Left lobe of liver (tissue), 2 donors: ENCODE measurements at places on chromosomes 1 and 21. TPM values are rescaled to one million over a fixed set of nuclear protein-coding genes. Genes with fewer than 3 reads are reported as not detected.

DNA sequence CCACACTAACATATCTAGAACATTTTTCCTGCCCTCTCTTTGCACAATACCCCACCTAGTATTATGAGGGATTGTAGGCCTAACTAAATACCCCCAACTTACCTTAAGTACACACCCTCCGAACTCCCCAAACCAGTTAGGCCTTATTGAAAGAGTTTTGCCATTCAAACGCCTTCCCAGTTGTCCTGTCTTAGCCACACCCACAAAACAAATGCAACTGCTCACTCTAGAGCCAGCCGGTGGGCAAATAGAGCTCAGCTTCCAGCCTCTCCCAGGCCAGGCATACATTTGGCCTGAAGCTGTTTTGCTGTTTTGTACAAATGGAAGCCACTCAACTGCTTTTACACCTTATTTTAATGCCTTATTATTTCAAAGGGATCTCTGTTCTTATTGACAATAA is 224.2 kb upstream of the RUNX1 start:
- DNase-seq: no peak

- no peak for DNase-seq
These were observed 499.2 kb downstream of the OMA1 start for GRCh38 chr1:58047265-58047858.

GRCh38 chr1:226004396-226004795 is 5.3 kb upstream of the SDE2 start:
- DNase-seq: no peak

- DNase-seq: no peak
These were observed 31.8 kb downstream of the SLC2A1 start for GRCh38 chr1:42926879-42927242.

DNA sequence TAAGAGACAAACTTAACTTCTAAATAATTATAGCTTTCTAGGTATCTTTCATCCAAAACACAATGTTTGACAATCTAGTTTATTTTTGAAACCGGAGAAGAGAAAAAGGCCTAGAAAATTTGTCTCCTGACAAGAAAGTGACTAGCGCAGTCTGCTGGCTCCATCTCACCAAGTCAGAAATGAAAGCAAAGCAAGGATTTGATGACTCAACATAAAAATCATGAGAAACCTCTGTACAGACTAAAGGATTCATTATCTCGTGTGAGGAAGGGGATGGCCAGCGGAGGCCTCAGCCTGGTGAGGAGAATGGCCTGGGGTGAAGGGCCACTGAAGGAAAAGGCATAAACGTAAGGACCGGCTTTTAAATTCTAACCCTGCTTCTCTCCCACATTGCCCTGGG is 20.0 kb upstream of the TSNAX start:
- DNase-seq: no peak

ZSWIM5 gene
- total RNA-seq: 0.33 TPM

DNA sequence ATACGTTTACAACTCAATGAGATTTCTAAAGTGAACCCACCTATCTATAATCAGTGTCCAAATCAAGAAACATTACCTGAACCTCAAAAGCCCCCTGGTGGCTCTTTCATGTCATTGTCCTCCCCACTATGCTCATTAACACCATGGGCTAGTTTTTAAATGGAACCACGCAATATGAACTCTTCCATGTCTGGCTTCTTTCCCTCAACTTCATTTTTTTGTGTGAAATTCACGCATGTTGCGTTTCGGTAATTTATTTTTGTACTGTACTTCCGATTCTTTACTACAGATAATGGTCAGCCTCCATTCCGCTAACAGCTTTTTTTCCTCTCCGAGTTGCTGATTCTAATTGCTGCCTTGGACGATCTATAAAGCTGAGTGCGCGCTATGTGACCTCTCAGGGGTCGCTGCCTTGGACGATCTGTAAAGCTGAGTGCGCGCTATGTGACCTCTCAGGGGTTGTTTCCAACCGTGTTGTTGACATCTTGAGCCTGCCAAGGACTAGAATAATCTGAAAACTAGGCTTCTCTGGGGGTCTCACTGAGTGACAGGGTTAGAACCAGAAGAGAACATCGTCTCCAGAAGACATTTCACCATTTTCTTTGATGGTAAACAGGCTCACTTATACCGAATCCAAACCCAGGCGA is 1.1 kb upstream of the CACYBP start:
- DNase-seq: peak; percentile 55

GRCh38 chr1:174800876-174801275 is 198.9 kb upstream of the CACYBP start:
- DNase-seq: no peak

LMX1A gene
- not detected for total RNA-seq

- DNase-seq: no peak
These were observed 8.8 kb downstream of the PGLYRP4 start for GRCh38 chr1:153339802-153340201.

DNA sequence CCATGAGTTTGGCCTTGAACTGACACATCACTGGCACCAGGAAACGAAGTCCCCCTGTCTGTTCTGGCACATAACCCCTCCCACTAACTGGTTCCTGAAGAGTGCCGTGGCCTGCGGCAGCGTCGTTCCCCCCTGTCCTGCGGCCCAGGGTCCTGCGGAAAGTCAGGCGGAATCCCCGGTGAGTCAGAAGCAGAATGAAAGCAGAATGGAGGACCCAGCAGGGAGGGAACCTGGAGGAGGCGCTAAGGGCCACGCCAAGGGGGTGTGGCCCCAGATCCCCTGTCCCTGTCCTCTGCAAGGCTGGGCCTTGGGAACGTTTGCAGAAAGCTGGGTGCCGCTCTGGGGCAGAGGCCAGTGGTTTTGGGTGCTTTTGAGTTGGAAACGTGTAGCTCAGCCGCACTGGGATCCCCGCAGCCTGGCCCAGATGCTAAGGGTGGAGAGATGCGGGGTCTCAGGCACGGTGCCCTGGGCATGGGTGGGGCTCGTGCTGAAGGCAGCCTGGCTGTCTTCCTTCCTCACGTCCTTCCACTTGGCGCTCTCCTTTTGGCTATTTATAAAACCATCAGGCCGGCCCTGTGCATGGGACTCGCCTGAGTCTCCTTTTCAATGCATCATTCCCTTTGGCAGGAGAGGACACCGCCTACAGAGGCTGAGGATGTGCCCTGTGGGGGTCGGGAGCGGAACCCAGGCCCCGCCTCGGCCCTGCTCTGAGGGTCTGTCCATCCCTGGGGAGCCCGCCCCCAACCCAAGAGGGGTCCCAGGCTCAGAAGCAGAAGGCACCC is 36.2 kb downstream of the TP73 start:
- no peak for DNase-seq

MCOLN3 gene
- 0.05 TPM for total RNA-seq

GRCh38 chr1:90417126-90417525 is 300.0 kb downstream of the BARHL2 start:
- DNase-seq: no peak

- no peak for DNase-seq
These were observed 4.5 kb downstream of the PATJ start for GRCh38 chr1:61746813-61747212.

SIKE1 gene
- 24.3 TPM for total RNA-seq

DNA sequence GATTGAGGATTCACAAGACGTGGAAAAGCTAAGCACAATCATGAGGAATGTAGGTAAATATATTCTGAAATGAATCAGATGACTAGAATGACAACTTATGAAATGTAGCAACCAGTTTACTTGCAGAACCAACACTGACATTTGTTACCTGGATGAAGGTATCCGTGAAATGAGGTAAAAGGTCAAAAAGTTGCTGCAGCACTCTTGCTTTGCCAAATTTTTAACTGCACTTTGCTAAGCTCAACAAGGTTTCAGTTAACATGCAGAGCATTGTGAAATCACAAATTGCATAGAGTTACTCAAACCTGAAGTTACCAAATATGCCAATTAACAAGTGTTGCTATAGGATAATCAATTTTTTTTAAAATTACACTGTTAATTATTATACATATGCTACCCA is 1280.1 kb downstream of the KCNT2 start:
- DNase-seq: peak; percentile 46

DNA sequence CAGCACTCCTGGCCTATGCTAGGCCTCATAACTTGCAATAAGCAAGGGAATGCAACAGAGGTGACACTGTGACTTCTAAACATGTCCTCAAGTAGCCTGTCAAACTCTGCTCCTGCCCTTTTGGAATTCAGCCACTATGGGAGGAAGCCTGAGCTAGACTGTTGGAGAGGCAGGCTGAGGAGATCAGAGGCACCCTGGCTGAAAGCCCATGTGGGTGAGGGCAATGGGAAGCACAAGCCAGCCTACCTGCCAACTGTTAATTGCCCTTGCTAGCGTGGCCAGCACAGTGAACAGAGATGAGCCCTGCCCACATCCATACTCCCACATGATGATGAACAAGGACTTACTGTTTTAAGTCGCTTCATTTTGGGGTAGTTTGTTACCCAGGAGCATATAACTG is 17.7 kb downstream of the GNB1 start:
- DNase-seq: peak; percentile 84

- DNase-seq: no peak
These were observed 44.2 kb downstream of the PRRX1 start for GRCh38 chr1:170707959-170708655.

DNA sequence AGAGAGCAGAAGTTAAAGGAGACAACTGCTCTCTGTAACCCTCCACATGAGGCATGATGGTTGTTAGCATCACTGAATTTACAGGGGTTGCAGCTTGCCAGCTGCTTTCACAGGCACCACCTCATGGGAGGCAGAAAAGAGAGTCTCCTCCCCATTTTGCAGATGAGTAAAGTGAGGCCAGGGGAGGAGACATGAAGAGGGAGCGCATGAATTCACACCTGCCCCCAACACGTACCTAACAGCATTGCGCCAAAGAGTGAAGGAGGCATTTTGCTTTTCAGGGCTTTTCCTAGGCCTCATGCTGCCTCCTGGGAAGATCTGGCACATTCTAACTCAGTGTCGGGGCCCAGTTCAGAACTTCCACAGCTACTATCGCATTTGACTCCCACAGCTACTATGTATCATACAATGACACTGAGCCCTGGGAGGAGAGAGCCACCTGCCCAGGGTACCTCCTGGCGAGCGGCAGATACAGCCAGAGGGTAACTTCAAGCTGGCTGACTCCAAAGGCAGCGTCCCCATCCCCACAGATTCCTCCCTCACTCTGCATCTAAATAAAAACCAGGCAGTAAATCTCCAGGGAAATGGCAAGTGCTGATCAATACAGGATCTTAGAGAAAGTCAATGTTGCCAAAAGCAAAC is 34.0 kb downstream of the GLIS1 start:
- no peak for DNase-seq

DNA sequence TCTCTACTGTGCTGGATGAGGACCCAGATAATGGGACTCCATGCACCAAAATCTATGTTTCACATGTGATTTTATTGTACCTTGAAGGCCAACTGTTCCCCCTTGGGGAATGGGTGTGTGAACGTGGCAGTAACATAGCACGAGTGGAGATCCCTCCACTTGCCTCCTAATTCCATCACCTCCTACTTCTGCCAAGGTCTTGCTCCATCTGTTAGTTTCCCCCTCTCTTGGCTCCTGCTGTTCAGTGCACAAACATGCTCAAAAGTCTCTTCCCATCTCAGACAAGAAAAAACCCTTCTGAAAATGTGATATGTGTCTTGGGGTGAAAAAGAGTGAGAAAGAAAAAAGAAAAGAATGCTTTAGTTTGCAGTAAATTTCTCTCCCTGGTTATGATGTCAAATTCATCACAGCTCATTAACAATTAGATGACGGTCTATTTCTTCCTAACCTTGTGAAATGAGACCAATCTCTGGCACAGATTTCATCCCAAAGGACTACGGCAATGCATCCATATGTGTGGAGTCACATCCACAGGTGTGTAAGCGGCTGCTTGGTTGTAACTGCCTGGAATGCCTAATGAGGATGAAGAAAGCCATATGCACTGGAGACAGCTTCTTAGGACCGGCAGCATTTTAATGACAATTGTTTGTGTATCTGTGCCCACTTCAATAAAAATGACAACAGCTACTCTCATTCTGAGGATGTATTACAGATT is 79.3 kb upstream of the DIRAS3 start:
- DNase-seq: no peak

- no peak for DNase-seq
These were observed 11.4 kb downstream of the CLCA2 start for GRCh38 chr1:86435327-86435726.

VTCN1 gene
- total RNA-seq: 0.38 TPM

- peak; percentile 33 for DNase-seq
These were observed 97.9 kb downstream of the TRIM11 start for GRCh38 chr1:228308628-228309325.

DNA sequence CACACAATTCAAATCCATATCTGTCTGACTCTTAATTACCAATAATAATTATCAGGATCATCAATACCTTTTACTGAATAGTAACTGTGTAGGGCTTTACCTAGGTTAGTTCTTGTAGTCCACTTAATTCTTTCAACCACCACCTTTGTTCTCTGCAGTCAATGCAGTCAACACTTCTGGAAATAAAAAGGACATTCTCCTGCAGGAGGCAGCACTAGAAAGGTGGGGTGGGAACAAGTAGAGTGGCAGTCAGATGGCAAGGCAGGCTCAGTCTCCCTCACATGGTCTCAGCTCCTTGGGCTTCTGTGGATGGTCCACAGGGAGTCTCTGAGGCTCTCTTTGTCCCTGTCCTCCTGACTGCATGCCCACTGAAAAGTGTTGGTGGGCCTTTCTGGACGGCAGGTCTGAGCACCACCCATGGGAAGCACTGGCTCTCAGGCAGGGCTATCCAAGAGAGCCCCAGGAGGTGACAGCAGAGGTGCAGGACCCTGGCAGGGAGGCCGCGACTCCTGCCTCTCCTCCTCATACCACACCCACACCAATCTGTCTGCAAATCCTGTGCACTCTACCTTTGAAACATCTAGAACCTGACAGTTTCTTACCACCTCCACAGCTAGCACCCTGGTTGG is 237.3 kb downstream of the FOXD2 start:
- no peak for DNase-seq
